Stimulated activated naive B cell treated with anti-CD40 and anti-IgM and Interleukin-4, amounts not matched to agents 10 μg/mL and 1 μg/mL and 100 μg/mL, for 72 hours (primary cell): ENCODE measurements at places on chromosomes 6 and 20.

- H3K4me1 ChIP-seq: peaks cover 45% of the 10 kb centered on the region
- H3K4me3 ChIP-seq: no peak overlapping the region
- DNase-seq: no peak
Measured at GRCh38 chr20:41560970-41561369, 57.2 kb downstream of the CHD6 start.

GRCh38 chr6:13421425-13422059 is 65.9 kb downstream of the GFOD1 start:
- peaks cover 33% of the 10 kb centered on the region for H3K4me1 ChIP-seq
- peaks cover 9% of the 10 kb centered on the region for H3K27me3 ChIP-seq
- H3K27ac ChIP-seq: no peak overlapping the region
- peaks cover 14% of the 10 kb centered on the region for H3K36me3 ChIP-seq

DNA sequence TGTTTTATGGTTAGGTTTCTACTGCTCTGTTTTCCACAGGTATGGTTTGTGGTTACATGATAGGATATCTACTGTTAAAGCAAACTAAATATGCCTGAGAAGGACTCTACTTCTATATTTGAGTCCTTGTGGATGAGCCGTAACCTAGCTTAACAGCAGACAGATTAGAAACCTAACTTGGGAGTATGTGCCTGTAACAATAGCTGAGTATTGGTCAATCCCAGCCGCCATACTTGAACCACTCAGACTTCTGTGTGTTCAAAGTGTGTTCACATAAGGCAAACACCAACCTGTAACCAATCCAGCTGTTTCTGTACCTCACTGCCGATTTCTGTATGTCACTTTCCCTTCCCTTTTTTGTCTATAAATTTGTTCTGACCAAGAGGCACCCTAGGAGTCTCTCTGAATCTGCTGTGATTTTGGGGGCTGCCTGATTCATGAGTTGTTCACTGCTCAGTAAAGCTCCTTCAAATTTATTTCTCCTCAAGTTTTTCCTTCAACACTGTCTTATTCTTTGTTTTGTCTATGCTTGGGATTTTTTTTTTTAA is 37.1 kb downstream of the PHF3 start:
- no peak overlapping the region for H3K4me3 ChIP-seq
- no peak overlapping the region for H3K27ac ChIP-seq
- DNase-seq: no peak
- no peaks in the 10 kb centered on the region for H3K27me3 ChIP-seq

GRCh38 chr6:137033828-137034227 is 10.9 kb downstream of the IL20RA start:
- H3K36me3 ChIP-seq: no peaks in the 10 kb centered on the region
- H3K4me3 ChIP-seq: no peak overlapping the region
- H3K27me3 ChIP-seq: peaks cover 51% of the 10 kb centered on the region
- H3K4me1 ChIP-seq: peaks cover 4% of the 10 kb centered on the region
- H3K27ac ChIP-seq: no peak overlapping the region

DNA sequence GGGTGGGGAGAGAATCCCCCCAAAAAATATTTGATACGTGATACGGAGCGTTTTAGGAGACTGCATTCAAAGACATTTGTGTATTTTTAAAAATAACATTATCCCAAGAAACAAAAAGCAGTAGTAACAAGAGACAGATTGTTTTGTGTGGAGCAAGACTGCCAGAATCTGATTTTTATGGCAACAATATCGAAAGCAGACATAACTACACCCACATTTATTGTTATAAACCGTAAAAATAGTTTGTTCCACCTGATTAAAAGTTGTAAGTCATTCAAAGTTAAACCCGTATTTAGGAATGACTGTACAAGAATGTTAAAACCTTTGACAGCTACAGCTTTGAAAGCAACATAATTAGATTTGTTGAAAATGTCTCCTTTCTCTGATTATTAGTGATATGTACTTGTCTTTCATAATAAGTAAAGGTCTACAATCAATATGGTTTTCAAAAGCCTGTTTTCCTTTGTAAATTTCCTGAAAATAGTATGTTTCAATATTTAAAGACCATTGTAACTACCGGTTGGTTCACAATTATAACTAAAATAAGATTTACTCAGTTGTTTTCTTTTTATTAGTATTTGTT is 2.7 kb downstream of the EYA4 start:
- H3K36me3 ChIP-seq: no peaks in the 10 kb centered on the region
- no peak overlapping the region for H3K27ac ChIP-seq
- H3K4me3 ChIP-seq: no peak overlapping the region

DNA sequence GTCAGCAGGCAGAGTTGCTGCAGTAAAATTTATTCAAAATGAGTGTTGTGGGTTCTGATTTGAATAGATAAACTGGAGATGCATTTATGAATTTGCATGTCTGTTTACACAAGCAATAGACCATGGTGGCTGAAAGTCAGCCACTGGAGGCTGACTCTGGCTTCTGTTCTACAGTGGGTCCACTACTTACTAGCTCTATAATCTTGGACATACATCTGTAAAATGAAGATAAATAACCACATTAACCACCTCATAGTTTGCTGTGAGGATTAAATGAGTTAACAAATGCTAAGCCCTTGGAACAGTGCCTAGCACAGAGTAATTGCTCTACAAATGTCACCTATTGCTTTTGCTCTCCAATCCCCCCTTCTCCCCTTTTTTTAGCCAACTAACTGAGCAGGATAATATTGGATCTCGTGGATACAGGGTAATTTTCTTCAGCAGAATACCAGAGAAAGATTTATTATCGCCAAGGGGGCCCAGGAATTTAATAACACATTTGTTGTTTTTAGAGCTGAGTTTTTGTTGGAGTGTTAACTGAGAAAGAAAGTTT is 1.4 kb upstream of the PM20D2 start:
- H3K4me3 ChIP-seq: no peak overlapping the region
- H3K36me3 ChIP-seq: peaks cover 12% of the 10 kb centered on the region
- H3K27me3 ChIP-seq: no peaks in the 10 kb centered on the region
- peaks cover 25% of the 10 kb centered on the region for H3K4me1 ChIP-seq
- no peak for DNase-seq

GRCh38 chr6:56524891-56525703 is 117.6 kb downstream of the DST start:
- no peak overlapping the region for H3K27ac ChIP-seq
- H3K27me3 ChIP-seq: no peaks in the 10 kb centered on the region
- peaks cover 3% of the 10 kb centered on the region for H3K36me3 ChIP-seq
- no peak overlapping the region for H3K4me3 ChIP-seq
- H3K4me1 ChIP-seq: peaks cover 3% of the 10 kb centered on the region
- no peak for DNase-seq
